ENCODE measurements at places on chromosomes 7 and 10.

- DNase-seq: no peak
Measured at GRCh38 chr10:124065382-124066125, 27.8 kb downstream of the CHST15 start.

- DNase-seq: no peak
Measured at GRCh38 chr7:151684408-151685175, 164.9 kb upstream of the RHEB start.

- DNase-seq: no peak
Measured at GRCh38 chr7:107996072-107996882, 6.7 kb downstream of the LAMB1 start.

- no peak for DNase-seq
Measured at GRCh38 chr10:7485244-7485556, 74.4 kb upstream of the SFMBT2 start.

DNA sequence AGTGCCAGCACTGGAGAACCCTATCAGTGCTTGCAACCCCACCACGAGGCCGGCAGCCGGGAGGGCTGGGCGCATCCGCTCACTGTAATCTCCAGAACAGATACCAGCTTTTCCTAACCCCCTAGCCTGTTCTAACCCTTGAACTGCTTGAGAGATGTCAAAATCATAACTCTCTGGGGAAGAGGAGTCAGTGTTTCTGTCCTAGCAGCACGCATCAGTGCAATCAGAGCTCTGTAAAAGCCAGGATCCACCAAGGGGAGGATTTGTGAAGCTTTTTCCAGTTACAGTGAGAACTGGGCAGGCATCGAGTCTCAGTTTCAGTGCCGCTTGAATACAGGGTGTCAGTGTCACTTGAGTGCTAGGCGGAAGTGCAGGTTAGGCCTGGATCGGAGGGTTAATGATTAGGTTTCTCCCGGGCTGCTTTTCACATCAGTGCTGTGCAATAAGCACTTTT, 104.5 kb upstream of the INSYN2A start:
- no peak for DNase-seq

DNA sequence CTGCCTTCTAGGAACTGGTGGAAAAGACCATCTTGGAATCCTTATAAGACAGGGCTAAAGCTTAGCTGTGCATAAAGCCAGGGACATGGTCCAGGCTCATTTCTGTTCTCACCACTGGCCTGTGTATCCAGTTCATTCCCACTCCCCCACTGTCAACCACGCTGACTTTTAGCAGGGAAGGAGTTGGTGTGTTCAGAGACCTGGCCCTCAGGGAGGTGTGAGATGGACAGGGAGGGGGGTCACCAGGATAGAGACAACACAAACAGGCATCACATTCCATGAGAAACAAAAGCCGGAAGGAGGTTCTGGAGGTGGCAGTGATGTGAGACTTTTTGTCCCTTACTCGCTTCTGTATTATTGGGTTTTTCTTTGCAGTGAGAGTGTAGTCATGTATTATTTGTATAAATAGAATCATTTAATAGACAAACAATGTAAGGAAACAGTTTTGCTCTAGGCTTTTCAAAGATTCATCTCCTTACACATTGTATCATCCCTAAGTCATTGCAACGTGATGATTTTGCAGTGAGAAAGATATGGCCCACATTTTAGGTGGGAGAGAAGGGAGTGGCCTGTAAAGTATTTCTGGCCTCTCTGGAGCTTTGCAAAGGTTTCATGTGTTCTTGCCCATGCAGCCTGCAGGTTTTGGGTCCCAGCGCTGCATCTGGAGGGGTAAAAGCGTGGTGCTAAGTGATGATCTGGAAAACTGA, 52.0 kb downstream of the EEPD1 start:
- no peak for DNase-seq

DNA sequence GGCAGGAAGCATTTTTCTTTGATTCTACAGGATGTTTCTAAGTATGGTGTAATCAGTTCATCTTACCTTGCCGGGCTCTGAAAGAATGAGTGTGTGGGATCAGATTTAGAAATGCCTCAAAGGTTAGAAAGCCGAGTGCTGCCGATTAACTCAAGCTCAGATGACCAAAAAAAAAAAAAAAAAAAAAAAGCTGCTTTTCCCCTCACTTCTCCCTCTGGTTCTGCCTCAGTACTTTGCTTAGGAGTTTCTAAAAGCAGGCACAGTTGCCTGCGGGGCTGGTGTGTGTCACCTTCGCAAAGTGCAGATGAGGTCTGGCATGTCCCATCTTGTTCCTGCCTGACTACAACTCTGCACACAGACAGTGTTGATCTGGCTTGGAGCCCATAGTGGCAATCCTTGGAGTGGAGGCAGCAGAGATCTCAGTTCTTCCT, 47.0 kb downstream of the KIAA1217 start:
- no peak for DNase-seq

DNA sequence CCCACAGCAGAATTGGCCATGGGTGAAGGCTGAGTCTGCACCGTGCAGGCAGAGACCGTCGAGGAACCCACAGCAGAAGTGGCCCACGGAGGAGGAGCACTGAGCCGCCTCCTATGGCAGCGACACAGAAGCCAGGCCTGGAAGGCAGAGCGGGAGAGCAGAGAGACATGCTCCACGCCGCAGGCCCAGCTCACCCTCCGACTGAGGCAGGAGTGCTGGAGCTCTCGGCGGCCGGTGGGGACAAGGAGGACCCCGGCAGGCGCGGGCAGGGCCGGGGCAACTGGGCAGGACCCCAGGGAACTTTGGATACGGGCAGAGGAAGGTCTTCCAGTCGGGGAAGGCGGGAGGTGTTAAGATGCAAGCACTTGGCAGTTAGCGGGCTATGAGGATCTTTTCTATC, 420.4 kb downstream of the DNAJB6 start:
- no peak for DNase-seq

GRCh38 chr10:122163174-122164022, 107.7 kb upstream of the BTBD16 start:
- DNase-seq: no peak

DNA sequence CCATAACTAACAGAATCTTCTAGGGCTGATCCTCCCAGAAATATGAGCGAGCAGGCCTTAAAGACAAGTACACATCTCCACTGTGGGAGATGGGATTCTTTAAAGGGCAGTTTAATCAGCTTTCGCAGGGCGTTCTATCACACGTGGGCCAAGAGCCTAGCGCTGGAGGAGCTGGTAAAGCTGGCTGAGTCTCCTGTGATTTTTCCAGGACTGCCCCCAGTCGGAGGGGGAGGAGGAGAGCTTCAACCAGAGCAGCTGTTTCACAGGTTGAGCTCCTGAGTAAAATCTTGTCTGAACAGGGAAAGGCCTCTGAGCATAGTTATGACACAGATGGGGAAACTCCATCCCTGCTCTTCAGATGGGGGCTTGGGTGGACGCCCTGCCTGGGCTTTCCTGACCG, 87.0 kb downstream of the ZNF365 start:
- DNase-seq: no peak

- DNase-seq: no peak
Measured at GRCh38 chr7:151024435-151025056, at the start of gene ATG9B. Gene ATG9B, minus strand, starts transcription at chr7:151024494. Its CDS starts 71 bp downstream, at chr7:151024423.

GRCh38 chr7:135377171-135377570, 132.7 kb downstream of the CNOT4 start:
- DNase-seq: no peak

GRCh38 chr10:85003083-85003482, 674.7 kb downstream of the CCSER2 start:
- no peak for DNase-seq

DNA sequence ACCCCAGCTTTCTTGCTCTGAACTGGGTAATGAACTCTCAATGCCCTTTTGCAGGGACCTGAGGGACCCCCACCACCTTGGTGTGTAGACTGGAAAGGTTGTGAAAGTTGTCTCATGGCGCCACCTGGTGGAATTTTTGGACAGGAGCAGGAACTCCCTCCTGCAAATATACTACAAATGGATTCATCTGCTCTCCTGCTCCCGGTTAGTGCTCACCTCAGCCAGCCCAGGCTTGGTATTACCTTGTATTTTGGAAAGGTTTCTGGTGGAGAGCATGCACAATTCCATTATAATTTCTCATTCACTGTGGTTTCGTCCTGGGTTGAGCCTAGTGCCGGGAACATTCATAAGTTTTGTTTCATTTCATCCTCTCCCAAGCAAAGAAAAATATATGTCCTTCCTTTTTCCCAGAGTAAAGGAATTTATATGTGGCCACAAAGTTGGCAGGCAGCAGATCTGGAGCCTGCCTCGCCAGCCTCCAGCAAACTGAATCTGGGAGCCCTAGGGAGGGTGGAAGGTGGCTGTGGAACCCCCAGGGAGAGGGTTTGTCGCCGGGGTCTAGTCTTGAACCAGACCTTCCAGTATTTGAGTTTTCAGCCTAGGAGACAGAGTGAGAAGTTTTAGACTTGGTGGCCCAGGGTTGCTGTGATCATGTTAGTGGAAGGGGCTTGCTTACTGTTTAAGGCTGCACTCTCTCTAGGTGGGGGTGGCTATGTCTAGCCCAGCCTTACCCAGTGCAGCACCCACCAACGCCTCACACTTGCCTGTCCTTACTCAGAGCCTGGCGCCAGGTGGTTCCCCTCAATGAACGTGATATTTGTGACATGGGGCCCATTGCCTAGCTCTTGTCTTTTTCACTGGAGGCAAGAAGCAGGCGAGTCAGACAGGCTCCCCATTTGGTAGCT, 9.5 kb downstream of the FAM241B start:
- peak; percentile 34 for DNase-seq

DNA sequence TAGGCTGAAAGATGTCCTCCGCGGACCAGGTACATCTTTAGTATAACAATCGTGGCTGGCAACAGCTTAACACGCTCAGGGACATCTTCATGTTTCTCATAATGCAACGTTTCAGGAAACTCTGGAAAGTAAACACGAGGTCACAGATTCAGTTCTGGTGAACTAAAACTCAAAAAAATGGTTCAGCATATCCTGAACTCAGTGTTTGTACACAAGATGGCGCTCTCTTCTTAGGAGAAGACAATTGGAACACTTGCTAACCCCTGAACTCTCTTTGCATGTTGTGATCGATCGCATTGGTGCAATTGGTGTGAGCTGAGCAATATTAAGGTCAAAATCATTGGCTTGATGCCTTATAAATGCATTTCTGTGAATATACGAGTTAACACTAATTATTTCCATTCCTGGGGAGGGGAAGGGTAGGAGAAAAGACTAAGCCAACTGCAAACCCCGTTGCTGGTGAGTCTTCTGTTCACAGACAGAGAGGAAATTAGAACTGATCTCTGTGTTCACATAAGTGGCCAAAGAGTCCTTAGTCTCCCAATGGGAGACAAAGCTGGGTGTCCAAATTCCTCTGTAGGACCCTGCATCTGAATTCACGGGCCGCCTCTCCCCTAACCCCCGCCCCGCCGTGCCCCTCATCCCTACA, 52.6 kb upstream of the FAM180A start:
- DNase-seq: no peak

- no peak for DNase-seq
Measured at GRCh38 chr10:35910234-35910633, 268.1 kb upstream of the FZD8 start.

- DNase-seq: no peak
Measured at GRCh38 chr7:155203882-155204691, 93.6 kb upstream of the INSIG1 start.

DNA sequence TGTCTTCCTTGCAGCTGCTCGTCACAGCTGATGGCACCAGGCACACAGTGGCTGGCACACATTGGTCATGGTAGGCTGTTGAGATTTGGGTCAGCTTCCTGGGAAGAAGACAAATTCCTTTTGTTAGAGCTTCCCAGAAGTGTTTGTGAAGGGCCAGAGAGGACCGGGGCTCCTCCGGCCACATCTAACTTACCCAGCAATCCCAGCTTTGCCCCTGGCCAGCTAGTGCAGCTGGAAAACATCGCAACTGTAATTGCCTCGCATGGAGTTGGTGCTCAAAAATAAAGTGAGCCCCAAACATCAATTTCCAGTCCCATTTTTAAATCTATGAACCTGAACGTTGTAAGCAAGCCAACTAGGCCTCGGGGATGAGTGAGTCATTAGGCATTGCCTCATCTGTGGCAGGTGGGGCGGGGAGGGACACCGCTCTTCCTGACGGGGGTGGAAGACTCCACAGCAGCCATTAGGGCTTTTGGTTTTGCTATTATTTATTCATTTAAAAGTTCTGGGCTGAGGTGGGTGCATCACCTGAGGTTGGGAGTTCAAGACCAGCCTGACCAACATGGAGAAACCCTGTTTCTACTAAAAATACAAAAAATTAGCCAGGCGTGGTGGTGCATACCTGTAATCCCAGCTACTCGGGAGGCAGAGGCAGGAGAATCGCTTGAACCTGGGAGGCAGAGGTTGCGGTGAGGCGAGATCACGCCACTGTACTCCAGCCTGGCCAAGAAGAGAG, 12.4 kb downstream of the CPA5 start:
- no peak for DNase-seq

DNA sequence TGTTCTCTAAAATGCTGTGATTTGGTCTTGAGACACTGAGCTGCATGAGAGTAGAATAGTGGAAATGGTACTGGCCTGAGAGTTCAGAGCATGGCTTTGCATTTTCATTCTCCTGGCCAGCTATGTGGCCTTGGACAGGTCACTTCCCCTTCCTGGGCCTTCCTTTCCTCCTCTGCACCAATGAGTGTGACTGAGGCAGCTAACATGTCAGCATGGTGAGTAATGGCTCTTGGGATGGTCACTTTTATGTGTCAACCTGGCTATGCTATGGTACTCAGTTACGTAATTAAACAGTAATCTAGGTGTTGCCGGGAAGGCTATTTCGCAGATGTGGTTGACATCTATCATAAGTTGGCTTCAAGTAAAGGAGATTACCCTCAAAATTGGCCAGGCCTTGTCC, 109.3 kb downstream of the RTKN2 start:
- no peak for DNase-seq

DNA sequence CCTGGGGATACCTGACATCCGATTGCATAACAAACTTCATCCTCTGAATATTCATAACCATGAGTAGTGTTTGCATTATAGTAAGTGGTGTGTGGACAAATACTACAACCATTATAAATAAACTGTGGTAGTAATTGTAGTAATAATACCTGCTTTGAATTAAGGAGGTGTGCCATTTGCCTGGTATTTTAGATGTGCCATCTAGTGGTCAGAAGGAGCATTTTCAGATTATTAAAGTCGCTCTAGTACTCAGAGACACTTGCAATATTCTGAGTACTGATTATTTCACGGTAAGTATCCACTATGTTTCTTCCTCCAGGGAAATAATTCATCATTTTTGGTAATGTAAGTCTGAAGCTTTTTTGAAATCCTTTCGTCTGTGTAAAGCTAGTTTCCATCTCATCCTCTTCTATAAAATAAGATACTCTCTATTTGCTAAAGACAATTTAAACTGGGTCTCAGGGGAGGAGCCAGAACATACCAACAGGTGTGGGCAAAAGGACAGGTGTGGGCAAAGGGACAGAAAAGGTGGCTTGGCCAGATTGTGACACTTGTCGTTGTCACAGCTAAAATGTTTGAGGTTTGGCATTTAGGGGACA, 115.3 kb upstream of the WDR11 start:
- DNase-seq: no peak

Data from KG1 (cell line).